AG09319 (cell line): ENCODE measurements at places on chromosomes 3 and 15.

DNA sequence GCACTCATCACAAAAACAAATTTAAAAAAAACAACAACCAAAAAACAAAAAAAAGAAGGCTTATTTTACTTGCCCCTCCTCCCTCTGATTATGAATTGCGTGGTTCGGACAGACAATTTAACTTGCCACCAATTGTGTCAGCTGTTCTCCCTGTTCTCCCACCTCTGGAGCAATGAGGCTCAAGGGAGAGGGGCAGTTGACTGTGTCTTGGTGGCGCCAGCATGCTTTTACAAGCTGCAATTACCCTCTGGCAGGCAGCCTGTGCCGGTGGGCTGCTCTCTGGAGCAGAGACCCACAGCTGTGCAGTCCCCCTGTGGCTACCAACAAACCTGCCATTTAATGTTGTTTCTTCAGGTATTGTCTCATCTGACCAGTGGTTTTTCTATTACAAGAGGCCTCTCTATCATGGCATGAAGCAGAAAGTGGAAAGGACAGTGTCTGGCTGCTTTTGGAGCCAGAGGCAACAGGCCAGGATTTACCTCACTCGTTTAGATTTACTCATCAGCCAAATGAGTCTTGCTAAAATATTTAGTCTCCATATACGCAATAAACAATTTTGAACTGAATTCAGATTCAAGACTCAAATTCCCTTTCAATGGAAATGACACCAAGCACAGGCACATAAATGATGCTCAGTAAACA lies 192.0 kb upstream of the TPRG1 start:
- DNase-seq = no peak

DNA sequence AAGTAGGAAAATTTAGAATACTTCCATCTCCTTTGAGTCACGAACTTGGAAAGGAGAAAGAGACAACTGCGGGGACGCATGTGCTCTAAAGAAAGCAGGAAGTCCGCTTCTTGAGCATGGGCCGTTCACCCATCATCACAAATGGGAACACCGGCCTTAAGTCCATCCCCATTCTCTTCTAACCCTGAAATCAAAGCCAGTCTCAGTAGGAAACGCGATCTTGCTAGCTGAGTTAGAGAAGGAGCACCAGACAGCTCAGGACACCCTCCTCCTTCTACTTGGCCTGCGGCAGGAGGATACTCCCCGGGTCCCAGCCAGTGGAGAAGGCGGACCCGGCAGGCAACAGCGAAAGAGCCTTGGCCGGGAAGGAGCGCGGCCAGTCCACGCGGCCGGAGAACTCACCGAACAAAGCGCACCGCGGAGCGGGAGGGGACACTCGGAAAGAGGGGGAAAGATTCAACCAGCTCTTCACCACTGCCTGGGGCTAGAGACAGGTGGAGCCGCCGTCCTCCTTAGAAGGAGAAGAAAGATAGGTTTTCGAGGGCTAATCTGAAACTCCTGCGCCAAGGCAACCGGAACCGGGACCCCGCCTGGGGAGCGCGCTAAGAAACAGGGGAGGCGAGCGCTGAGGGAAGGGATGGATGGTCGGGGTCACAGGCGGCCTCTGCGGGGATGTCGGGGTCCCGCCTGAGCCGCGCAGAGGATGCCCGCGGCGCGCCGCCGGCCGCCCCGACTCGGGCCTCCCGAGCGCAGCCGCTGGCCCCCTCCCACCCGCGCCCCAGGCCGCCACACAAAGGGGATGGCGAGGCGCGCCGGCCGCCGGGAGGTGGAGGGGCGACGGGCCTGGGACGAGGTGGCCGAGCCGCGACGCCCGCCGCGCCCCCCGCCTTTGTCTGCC lies 818 bp downstream of the SLC4A7 start:
- DNase-seq = peak; percentile 48

DNA sequence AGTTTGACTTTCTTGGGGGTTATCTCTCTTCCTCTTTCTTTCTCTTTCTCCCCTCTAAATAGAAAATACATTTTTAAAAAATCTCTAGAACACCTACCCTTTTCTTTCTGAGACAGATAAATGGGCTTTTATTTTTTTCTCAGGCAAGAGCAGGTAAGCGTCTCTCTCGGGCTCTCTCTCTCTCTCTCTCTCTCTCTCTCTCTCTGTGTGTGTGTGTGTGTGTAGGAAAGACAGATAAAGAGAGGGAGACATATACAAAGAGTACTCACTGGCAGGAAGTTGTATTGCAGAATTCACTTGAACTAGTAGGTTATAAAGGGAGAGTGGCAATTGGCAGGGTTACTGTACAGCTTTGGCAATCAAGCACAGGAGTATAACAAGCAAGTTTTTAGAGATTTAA lies 118.1 kb upstream of the LSAMP start:
- DNase-seq = no peak

- no peak for DNase-seq
Observed at GRCh38 chr3:159761369-159761768, 227.3 kb upstream of the IL12A start.

- no peak for DNase-seq
Observed at GRCh38 chr3:187267306-187267705, 24.2 kb downstream of the MASP1 start.

DNA sequence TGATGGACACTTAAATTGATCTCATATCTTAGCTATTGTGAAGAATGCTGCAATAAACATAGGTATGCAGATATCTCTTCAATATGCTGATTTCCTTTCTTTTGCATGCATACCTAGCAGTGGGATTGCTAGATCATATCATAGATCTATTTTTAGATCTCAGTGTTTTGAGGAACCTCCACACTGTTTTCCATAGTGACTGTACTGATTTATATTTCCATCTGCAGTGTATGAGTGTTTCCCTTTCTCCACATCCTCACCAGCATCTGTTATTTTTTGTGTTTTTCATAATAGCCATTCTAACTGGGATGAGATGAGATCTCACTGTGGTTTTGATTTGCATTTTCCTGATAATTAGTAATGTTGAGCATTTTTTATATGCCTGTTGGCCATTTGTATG lies 17.1 kb upstream of the RASA2 start:
- no peak for DNase-seq

GRCh38 chr3:113249111-113249510 lies 37.8 kb downstream of the BOC start:
- DNase-seq = no peak

GRCh38 chr3:32630266-32630665 lies 54.7 kb upstream of the CNOT10 start:
- DNase-seq = no peak

DNA sequence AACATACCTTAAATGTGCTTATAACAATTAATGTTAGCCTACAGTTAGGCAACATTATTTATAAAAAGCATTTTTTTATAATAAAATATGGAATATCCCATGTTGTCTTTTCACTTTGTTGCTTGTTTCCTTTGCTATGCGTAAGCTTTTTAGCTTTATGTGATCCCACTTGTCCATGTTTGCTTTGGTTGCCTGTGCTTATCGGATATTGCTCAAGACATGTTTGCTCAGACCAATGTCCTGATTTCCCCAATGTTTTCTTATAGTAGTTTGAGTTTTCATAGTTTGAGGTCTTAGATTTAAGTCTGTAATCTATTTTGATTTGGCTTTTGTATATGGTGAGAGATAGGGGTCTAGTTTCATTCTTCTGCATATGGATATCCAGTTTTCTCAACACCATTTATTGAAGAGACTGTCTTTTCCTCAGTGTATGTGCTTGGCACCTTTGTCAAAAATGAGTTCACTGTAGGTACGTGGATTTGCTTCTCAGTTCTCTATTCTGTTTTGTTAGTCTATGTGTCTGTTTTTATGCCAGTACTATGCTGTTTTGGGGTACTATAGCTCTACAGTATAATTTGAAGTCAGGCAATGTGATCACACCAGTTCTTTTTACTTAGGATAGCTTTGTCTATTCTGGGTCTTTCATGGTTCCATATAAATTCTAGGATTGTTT lies 592.7 kb upstream of the SEMA6D start:
- DNase-seq = no peak

- DNase-seq = no peak
Observed at GRCh38 chr3:115646027-115646690, 22.8 kb downstream of the GAP43 start.

DNA sequence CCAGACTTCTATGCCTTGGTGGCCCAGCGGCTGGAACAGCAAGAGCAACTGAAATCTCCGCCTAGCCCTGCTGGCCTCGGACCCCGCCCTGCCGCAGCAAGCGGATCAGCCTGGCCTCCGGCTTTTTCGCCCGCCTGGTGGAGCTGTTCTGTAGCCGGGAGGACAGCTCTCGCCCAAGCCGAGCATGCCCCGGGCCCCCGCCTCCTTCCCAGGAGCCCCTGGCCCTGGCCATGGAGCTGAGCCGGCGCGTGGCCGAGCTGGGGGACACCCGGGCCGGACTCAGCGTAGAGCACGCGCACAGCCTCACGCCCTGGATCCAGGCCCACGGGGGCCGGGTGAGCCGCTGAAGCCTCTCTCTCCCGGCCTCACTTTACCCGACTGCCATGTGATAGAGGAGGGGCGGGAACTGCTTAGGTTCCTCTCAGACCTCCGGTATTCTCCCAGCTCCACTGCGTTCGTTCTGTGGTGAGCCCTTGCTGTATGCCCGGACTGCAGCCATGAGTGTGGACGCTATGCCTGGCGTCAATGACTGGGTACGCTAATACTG lies 24.1 kb upstream of the MRPL3 start:
- DNase-seq = peak; percentile 4

DNA sequence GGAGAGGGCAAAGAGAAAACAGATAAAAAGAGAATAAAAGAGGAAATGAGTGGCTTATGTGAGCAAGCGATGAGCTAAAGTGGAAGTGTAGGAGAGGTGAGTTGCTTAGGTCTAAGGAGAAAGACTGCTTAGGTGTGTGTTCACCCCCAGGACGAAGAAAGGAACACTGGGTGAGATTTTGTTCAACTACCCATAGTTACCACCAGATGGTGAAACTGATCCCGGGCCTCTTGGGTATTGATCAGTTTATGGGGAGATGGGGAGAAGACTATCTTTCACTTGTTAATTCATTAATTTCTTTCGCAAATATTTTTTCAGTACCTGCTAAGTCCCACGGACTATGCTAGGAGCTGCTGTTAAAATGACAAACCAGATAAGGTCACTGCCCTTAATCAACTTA lies 33.9 kb downstream of the GAP43 start:
- DNase-seq = no peak
